ENCODE measurements at places on chromosomes 4 and X.

- no peak for DNase-seq
Observed at GRCh38 chr4:146235654-146236177, 21.4 kb downstream of the REELD1 start.

DNA sequence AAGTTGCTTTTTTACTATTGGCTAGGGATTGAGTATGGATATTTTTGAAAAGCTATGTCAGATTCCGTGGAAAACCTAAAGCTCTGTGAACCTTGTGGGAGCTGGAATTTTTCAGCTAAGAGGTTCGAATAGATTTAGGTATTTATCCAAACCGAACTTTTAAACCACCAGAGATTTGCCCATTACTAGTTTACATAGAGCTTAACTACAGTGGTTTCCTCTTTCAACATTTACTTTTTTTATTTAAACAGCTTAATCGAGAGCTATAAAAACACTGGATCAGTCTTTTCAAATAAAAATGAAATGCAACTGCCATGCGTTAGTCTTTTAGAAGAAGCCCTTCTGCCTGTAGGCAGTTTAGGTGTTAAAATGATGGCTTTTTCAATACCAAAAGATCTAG is 377.0 kb downstream of the RPA4 start:
- DNase-seq: no peak

DNA sequence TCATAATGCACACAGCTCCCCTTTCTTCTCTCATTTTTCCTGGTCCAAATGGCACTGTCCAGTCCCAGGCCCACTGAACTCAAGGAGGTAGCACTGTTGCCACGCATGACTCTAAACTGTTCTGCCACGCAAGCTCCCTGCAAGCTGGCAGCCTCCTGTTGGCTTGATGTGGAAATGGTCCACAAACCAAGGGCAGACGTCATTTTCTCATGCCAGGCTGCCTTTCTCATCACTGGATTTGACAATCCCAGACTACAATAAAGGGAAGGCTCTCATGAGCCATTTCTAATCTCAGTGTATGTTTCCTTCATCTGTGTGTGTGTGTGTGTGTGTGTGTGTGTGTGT is 22.4 kb downstream of the OTOP1 start:
- DNase-seq: no peak

GRCh38 chr4:26075583-26075982 is 161.6 kb downstream of the SMIM20 start:
- DNase-seq: no peak

Data from stimulated activated CD8-positive, alpha-beta memory T cell treated with anti-CD3 and anti-CD28 coated beads, Interleukin-2, amount 100 ng/mL, for 1 hour (primary cell).